ENCODE measurements at places on chromosomes 16 and 17.

GRCh38 chr17:77191244-77191643 lies 50.5 kb downstream of the SEC14L1 start:
- no peak for DNase-seq

- no peak for DNase-seq
Measured at GRCh38 chr16:23509441-23509754, 896 bp downstream of the GGA2 start.

DNA sequence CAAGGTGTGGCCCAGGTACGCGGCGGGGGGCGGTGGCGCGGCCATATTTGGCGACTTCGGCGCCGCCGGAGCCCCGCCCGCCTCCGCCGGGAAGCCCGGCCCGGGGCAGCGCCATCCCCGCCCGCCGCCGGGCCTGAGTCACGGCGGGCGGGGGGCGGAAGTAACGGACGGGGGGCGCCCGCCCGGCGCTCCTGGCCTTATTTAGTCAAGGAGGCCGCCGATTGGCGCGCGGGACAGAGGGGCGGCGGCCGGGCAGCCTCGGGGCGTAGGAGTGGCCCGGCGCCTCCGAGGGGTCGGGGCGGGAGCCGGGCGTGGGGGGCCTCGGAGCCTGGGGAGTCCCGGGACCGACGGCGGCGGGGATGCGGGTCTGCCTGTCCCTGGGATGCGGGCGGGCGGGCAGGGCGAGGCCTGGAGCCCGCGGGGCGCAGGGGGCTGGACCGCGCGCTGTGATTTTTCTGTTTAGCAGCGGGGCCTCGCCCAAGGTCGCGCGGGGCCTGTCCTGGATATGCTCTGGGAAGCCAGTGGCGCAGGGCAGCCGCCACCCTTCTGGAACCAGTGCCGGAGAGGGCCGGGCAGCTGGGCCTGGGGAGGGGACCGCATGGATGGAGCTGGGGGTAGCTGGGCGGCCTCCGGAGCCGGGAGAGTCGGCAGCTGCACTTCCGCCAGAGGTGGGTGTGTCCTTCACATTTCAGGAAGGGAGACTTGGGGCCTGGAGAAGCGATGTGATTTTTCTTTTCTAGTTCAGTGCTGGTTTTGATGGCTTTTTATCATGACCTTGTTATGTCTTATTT lies 2.3 kb upstream of the ACTG1 start:
- no peak for DNase-seq

GRCh38 chr16:82037666-82038065 lies 2.6 kb downstream of the HSD17B2 start:
- DNase-seq, result no peak

DNA sequence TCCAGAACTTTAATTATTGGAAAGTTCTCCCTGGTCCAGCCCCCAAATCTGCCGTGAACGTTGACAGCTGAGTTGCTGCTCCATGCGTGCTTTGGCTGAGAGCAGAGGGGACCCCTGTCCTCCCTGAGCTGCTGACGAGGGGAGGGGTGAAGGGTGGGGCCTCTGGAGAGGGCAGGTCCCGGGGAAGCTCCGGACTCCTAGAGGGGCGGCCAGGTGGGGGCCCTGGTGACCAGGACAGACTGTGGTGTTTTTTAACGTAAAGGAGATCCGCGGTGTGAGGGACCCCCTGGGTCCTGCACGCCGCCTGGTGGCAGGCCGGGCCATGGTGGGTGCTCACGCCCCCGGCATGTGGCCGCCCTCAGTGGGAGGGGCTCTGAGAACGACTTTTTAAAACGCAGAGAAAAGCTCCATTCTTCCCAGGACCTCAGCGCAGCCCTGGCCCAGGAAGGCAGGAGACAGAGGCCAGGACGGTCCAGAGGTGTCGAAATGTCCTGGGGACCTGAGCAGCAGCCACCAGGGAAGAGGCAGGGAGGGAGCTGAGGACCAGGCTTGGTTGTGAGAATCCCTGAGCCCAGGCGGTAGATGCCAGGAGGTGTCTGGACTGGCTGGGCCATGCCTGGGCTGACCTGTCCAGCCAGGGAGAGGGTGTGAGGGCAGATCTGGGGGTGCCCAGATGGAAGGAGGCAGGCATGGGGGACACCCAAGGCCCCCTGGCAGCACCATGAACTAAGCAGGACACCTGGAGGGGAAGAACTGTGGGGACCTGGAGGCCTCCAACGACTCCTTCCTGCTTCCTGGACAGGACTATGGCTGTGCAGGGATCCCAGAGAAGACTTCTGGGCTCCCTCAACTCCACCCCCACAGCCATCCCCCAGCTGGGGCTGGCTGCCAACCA lies at the start of gene MC1R:
Gene MC1R (plus strand): TSS at position 410 of the 895 bp plus-strand sequence. CDS start 397 bp downstream, at position 807.
- DNase-seq, result no peak

GRCh38 chr17:72416905-72417304 lies 296.1 kb downstream of the SOX9 start:
- no peak for DNase-seq

DNA sequence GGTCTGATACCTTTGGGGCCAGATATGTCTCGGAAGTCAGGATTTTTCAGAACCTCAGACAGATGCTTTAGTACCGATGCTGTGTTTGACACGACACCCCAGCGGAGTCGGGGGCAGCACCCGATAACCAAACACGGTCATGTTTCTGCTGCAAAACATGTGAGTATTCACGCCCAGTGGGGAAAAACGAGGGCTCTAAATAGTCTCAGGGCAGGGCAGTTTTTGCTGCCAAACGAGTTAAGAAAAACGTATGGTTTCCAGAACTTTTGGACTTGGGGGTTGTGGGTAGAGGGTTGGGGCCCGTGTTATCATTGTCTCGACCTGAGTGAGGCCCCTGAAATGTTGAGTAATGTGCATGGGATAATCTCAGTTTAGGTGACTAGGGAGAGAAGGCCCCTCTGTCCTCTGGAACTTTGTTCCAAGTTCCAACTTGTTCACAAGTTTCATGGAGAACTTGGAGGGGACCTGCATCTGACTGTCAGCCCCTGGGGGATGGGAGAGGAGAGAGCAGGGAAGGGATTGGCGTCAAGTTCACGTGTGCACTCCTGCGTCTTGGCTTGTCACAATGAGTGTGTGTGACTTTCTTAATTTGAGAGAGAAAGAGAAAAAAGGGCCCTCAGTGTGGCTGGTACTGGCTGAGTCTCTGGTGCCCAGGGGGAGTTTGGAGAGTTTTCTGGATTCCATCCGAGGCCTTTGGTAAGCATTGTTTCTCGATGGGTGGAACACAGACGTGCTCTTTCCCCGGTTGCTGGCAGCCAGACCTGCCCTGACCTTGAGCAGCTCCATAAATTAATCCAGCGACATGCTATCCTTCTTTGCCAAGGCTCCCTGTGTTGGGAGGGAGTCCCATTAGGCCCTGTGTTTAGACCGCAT lies 83.9 kb upstream of the CIBAR2 start:
- no peak for DNase-seq

DNA sequence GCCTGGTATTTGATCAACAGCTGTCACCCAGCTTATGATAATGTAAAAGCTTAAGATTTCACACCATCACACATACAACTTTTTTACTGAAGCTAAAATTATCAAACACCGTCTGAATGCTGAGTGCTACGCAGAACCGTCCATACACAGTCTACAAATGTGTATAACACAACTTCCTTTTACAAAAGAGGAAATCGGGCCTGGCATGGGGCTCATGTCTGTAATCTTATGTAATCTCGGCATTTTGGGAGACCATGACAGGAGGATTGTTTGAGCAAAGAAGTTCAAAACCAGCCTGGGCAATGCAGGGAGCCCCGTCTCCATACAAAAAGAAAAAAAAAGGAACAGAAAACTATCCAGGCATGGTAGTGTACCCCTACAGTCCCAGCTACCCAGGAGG lies 19.6 kb upstream of the QRICH2 start:
- DNase-seq, result no peak

DNA sequence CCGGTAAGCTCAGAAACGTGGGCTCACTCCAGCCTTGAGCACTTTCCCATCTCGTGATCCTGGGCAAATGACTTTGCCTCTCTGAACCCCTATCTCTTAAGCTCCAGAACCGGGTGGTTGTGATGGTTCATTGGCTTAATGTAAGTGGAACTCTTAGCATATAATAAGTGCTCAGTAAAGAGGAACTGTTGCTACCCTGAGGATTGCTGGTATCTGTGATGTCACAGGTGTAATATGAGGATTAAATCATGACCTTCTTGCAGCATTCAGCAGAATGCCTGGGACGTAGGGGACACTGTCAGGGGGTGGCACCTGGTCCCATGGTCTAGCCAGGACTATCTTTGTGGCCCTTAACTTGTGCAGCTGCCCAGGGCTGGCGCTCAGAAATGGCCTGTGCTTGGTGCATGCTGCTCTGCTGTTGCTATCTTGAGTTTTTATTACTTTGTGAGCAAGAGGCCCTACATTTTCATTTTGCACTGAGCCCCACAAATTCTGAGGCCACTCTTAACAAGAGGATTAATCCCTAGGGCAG lies 68.8 kb downstream of the SREBF1 start:
- no peak for DNase-seq

DNA sequence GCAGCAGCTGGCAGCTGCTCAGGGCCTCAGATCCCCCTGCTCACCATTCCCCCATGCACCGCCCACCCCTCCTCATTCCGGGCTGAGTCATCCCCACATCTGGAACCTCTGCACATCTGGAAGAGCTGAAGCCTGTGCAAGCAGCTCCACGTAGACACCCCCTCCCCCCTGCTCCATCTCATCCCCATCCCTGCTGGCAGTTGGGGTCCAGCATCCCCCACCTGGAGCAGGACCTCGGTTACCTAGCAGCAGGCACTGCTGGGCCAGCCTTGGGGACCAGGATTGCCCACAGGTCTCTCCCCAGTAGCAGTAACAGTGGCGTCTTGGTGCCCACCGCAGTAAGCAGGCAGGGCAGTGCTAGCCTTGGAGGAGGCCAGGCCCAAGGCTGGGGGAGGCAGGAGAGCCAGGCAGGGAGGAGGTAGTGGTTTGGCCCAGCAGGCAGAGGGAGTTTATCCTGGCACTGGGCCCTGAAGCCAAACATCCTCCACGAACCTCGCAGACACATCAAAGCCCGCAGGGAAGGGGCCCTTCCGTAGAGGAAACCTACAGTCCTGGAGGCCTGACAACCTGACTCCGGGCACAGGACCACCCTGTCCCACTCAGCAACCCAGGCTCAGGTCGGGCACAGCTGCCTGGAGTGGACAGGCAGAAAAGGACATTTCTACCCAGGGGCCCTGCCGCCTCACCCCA lies 7.7 kb upstream of the TMEM92 start:
- no peak for DNase-seq

DNA sequence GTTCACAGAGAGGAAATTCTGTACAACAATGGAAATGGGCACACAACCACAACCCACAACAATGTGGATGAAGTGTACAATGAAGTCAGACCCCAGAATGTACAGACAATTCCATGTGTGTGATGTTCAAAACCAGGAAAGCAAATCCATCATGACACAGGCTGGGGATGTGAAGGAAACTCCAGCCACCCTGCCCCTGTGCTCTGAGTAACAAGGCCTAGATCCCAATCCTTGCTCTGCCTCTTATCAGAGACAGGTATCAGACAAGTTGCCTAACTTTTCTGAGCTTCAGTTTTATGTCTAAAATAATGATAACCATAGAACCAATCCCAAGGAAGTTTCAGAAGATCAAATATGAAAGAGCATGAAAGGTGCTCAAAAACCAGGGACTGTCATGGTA lies 1.8 kb upstream of the C16orf95 start:
- DNase-seq, result no peak

DNA sequence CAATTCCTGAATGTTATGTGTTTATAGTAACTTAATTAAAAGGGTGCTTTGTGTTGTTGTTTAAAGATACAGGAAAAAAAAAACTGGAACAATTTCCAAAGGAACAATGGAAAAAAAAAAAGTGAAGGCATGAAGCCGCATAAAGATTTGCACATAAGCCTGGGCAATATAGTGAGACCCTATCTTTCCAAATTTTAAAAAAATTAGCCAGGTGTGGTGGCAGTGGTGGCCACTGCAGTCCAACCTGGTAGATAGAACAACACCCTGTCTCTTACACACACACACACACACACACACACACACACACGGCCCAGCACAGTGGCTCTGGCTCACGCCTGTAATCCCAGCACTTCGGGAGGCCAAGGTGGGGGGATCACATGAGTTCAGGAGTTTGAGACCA lies 21.9 kb downstream of the GJC1 start:
- no peak for DNase-seq

GRCh38 chr17:62592341-62593099 lies 35.0 kb upstream of the MRC2 start:
- DNase-seq, result no peak

DNA sequence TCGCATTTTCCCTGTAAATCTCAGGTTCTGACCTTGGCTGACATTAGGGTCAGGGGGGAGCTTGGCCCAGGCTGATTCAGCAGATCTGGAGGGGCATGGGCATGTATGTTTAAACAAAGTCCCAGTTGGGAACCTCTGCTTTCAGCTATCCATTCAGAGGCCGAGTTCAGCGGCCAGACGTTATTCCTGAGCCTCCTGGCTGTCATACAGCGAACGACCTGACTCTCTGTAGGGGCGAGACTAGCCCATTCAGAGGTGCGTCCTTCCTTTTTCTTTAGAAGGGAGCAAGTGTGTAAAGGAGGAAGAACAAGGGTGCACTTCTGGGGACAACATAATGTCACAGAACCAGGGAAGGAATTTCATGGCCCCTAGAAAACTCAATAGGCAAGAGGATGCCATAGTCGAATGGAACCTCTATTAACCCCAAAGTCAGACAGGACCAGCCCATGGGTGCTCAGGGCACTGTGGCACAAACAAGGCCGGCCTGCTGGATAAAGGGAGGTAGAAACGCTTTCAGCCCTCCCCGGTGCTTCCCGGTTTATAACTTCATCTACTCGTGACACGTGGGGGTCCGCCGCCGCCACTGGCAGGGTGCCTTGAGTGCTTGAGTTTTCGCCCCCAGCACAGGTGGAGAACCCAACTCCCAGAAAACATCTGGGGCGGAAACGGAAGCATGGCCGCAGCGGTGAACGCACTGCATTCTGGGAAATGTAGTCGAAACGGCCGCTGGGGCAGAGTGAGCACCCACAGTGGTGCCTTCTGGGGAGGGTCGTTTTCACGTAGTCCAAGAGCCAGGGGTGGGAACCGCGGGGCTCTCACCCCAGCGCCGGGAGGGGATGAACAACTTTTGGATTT lies 33.2 kb upstream of the PLCG2 start:
- peak; percentile 68 for DNase-seq

GRCh38 chr16:54282202-54282927 lies 4.2 kb downstream of the IRX3 start:
- DNase-seq, result peak; percentile 35

- DNase-seq, result no peak
Measured at GRCh38 chr16:12225806-12226465, 249.4 kb downstream of the SNX29 start.

DNA sequence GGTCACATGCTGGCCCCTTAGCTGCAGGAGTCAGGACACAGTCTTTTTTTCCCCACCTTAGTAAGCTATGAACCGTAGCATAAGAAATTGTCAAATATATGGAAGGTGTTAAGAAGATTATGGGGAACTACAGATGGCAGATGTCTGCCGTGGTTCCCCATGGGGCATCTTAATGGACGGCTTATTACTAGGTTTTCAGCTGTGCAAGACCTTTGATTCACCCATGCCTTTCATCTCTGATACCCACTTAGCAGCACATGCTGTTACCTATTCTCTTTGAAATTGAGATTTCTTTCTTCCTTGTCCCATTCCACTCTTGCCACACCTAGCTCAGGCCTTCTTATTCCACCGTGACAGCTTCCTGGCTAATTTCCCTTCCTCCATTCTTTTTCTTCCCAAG lies 70.7 kb downstream of the RPTOR start:
- no peak for DNase-seq

Measured in stimulated activated CD4-positive, alpha-beta T cell treated with anti-CD3 and anti-CD28 coated beads, Interleukin-12 subunit alpha, Interleukin-12 subunit beta, amount 100 ng/mL, for 24 hours (primary cell).